CD4-positive, alpha-beta T cell (primary cell): ENCODE measurements at places on chromosomes 12 and 14.

- no peaks in the 10 kb centered on the region for H3K27me3 ChIP-seq
- H3K4me1 ChIP-seq: peaks cover 19% of the 10 kb centered on the region
- no peak overlapping the region for H3K27ac ChIP-seq
- H3K4me3 ChIP-seq: no peak overlapping the region
- no peak for DNase-seq
- no peaks in the 10 kb centered on the region for H3K36me3 ChIP-seq
These were observed 126.9 kb upstream of the RAP1B start for GRCh38 chr12:68483592-68484383.

DNA sequence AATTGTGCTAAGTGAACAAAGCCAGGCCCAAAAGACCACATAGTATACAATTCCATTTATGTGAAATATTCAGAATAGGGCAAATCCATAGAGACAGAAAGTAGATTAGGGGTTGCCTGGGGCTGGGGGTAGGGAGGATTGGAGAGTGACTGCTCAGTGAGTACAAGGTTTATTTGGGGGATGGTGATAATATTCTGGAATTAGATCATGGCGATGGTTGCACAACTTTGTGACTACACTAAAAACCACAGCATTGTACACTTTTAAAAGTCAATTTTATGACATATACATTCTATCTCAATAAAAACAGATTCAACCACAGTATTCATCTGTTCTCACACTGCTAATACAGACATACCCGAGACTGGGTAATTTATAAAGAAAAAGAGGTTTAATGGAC is 68.7 kb upstream of the MAP1LC3B2 start:
- no peak for DNase-seq
- H3K4me3 ChIP-seq: no peak overlapping the region
- H3K4me1 ChIP-seq: no peaks in the 10 kb centered on the region
- no peaks in the 10 kb centered on the region for H3K27me3 ChIP-seq
- H3K36me3 ChIP-seq: no peaks in the 10 kb centered on the region

GRCh38 chr14:31026077-31026449 is at the start of gene STRN3:
Gene STRN3 (minus strand): TSS chr14:31026379. CDS start chr14:31026185, 194 bp downstream.
- DNase-seq: no peak
- peaks cover 10% of the 10 kb centered on the region for H3K4me1 ChIP-seq
- H3K36me3 ChIP-seq: no peaks in the 10 kb centered on the region
- H3K27ac ChIP-seq: peak within 1 kb of the TSS; percentile 87
- H3K27me3 ChIP-seq: no peaks in the 10 kb centered on the region

DNA sequence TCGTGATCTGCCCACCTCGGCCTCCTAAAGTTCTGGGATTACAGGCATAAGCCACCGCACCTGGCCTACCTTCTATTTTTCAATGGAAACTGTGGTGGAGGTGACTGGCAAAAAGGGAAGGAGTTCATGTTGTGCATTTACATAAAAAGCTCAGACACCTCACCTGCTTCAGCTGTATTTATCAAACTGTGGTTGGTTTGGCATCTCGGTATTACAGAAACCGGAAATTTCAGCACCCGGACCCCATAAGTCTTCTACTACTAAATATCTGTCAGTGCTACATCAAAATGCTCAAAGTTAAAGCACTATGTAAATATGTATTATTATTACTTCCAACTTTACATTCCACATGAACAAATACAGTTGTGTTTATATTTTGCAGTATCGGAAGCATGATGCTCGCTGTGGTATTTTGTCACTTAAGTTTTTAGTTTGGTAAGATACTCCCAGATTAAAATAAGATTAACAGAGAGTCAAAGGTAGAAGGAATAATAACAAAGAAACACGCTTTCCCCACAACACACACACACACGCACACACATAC is 95.4 kb downstream of the ITPR2 start:
- H3K4me1 ChIP-seq: no peaks in the 10 kb centered on the region
- H3K36me3 ChIP-seq: no peaks in the 10 kb centered on the region
- DNase-seq: no peak
- no peak overlapping the region for H3K27ac ChIP-seq
- H3K4me3 ChIP-seq: no peak overlapping the region

DNA sequence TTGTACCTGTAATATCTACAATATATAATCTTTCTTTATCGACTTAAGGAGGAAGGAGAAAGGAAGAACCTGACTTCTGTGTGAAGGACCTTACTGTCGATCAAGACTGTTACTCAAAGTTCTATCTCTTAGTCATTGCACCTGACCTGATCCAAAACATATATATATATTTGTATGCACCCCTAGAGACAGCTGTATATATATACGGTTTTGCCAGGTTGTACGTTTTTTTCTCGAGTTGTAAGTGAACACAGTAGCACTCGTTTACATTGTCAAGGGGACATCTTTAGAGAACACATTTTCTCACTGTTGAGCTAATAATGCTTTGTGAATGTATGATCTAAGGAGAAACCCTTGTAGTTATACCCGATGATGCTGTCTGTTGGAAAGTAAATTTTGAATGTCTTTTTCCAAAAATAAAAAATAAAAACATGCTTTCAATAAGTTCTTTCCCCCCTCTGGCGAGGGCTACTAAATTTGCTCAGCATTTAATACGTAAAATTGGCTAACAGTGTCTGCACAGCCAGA is 536 bp upstream of the SLC35E3 start:
- H3K27ac ChIP-seq: peak overlapping the region; percentile 22
- H3K27me3 ChIP-seq: no peaks in the 10 kb centered on the region
- H3K4me1 ChIP-seq: peaks cover 19% of the 10 kb centered on the region

DNA sequence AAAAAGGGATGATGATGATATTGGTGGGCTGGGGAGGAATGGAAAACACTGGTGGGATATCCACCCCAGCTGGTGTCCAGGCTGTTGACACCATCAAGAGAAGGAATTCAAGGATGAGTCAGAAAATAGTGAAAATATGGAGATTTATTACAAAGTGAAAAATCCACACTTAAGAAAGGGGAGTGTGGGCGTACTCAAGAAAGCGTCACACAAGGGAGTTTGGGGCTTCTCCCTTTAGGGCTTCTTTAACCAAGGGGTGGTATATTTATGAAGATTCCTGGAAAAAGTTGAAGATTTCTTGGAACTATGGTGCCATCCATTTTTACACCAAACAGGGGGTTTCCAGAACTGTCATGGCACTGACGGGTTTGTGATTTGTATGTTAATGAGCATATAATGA is 63.1 kb upstream of the ARID2 start:
- H3K27ac ChIP-seq: no peak overlapping the region
- H3K4me1 ChIP-seq: peaks cover 14% of the 10 kb centered on the region
- DNase-seq: no peak
- no peaks in the 10 kb centered on the region for H3K27me3 ChIP-seq
- H3K36me3 ChIP-seq: no peaks in the 10 kb centered on the region
- no peak overlapping the region for H3K4me3 ChIP-seq

DNA sequence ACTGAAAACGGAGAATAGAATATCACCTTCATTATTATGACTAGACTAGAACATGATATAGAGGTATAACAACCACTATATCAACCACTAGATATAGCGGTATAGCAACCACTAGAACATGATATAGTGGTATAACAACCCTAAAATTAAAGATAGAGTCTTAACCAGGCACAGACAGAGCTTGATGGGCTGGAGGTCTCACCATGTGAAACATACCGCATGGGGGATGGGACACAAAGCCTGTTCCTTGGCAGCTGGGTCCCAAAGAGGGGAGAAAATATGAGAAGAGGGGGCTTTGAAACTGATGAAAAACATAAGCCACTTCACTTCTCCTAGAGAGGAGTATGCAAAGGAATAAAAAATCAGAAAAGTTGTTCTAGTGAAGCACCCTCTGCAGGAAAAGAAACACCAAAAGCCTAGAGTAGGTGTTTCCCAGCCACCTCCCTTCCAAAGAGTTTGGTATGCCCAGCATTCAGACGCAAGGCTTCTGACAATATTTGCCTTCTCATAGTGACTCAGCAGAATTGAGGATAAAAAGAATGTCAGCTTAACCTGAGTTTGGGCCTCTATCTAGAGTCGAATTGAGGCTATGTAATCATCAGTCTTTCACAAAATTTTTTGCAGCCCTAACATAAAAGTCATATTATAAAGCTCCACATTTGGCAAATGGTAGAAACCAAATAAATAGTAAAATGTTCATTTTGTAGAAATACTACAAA is 316.4 kb downstream of the NOVA1 start:
- DNase-seq: no peak
- no peak overlapping the region for H3K27ac ChIP-seq
- no peaks in the 10 kb centered on the region for H3K4me1 ChIP-seq
- no peaks in the 10 kb centered on the region for H3K36me3 ChIP-seq
- no peaks in the 10 kb centered on the region for H3K27me3 ChIP-seq

DNA sequence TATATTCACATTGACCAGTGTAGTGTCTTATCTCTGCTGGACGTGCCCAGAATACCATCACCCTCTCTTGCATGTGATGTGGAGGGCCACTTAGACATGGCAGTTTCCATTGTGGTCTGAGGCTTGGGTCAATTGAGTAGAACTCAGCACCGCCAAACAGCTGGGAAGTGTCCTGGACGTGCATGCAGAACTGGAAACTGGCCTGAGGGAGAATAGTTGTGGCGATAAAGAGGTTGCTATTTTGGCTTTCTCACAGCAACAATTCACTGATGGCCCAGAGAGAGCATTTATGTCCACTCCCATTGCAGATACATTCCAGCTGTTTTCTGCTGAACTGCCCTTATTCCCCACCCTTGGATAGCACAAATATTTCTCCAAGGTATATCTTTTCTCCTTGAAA is 210.1 kb upstream of the DAAM1 start:
- no peak overlapping the region for H3K27ac ChIP-seq
- H3K36me3 ChIP-seq: no peaks in the 10 kb centered on the region
- H3K4me1 ChIP-seq: no peaks in the 10 kb centered on the region
- DNase-seq: no peak
- no peak overlapping the region for H3K4me3 ChIP-seq
- no peaks in the 10 kb centered on the region for H3K27me3 ChIP-seq

GRCh38 chr14:55721353-55721752 is 141.3 kb downstream of the KTN1 start:
- H3K4me1 ChIP-seq: no peaks in the 10 kb centered on the region
- no peak for DNase-seq
- H3K27me3 ChIP-seq: no peaks in the 10 kb centered on the region
- H3K4me3 ChIP-seq: no peak overlapping the region
